ENCODE measurements at places on chromosomes 16 and 17. TPM values are rescaled to one million over a fixed set of nuclear protein-coding genes. Genes with fewer than 3 reads are reported as not detected.
A peak's percentile ranks its signal among the peaks of the same experiment; 100 is the strongest.

- no peak for DNase-seq
Observed at GRCh38 chr17:46056800-46057304, 57.8 kb downstream of the STH start.

DNA sequence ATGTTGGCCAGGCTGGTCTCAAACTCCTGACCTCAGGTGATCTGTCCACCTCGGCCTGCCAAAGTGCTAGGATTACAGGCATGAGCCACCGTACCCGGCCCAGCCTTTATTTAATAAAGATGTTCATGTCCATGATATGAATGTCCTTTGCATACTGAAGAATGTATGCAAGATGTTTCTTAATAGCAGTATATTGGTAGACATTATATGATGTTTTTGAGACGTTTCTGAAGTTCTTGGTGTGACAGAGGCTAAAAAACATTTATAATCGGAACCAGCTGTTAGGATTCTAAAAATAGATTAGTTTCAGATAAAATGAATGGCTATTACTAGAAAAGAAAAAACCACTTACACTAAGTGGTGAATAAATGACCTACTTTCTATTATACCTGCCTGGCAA lies 11.8 kb downstream of the PDZD9 start:
- DNase-seq = no peak

- DNase-seq = no peak
Observed at GRCh38 chr17:40331743-40332641, 23.0 kb downstream of the RARA start.

- no peak for DNase-seq
Observed at GRCh38 chr16:3988011-3988410, 107.5 kb upstream of the CREBBP start.

DNA sequence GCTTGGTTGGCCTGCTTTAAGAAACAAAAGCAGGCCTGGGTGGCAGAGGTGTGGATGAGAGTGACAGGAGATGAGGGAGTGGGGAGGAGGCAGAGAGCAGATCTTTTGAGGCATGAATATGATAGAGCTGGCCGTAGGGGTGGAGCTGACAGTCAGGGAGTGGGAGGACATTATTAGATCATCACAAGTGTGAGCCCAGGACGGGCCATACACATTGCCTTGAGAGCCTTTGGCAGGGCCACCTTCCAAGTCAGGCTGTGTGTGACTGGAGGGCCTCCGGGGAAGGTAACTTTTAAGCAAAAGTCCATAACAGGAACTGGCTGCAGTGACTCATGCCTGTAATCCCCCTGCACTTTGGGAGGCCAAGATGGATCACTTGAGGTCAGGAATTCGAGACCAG lies 26.3 kb downstream of the GINS3 start:
- DNase-seq = no peak

DNA sequence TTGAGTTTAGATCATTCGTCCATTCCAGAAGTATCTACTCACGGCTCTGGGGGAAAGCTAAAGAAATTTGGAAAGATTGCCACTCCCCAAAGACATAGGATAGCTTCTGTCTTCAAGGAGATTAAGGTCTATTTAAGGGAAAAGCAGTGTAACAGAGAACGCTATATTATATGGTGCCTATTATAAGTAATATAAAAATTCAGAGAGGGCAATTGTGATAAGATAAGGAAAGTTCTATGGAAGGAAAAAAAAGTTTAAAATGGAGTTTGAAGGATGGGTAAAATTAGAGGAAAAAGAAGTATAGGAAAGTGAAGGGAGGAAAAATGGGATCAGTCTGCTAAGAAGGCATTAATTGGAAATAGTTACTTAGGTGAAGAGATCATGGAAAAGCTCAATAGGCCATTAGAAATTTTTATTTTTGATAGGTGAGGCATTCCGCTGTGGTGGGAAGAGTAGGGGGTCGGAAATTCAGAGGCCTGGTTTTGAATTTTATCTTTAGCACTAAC lies 690 bp upstream of the CDC27 start:
- DNase-seq = no peak

DNA sequence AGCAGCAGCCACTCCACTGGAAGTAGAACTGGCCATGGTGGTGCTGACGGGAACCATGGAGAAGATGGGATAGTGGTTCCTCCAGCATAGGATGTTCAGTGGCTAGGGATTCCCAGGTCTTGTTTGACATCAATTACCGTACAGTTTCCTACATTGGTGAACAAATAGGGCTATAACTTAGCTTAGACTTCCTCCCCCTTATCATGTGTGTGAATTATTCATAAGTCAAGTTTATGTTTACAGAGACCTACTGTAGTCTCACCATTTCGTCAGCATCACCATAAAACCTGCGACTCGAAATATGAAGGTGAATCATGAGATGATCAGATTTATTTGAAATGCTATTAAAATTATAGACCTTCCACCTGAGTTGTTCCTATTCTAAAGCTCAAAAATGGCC lies 1.2 kb downstream of the KRTAP2-3 start:
- no peak for DNase-seq

GRCh38 chr17:79034931-79035485 lies 11.0 kb downstream of the C1QTNF1 start:
- no peak for DNase-seq

DNA sequence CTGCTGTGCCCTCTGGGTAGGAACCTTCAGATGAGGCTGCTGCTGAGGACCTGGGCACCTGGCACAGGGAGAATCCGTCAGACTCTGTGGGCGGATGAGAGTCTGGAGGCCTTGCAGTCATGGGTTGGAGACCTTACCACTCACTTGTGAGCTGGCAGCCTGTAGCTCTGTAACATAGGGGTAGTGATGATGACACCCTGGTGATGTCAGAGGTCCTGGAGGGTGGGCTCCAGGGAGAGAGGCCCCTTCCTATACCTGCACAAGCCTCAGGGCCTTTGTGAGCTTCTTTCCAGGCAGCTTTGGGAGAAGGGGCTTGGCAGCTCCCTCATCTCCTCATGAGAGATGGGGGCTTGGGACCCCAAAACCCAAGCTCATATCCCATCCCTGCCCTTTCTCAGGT lies 1.6 kb downstream of the MIEF2 start:
- no peak for DNase-seq

- DNase-seq = no peak
Observed at GRCh38 chr16:61892531-61892930, 143.7 kb downstream of the CDH8 start.

DNA sequence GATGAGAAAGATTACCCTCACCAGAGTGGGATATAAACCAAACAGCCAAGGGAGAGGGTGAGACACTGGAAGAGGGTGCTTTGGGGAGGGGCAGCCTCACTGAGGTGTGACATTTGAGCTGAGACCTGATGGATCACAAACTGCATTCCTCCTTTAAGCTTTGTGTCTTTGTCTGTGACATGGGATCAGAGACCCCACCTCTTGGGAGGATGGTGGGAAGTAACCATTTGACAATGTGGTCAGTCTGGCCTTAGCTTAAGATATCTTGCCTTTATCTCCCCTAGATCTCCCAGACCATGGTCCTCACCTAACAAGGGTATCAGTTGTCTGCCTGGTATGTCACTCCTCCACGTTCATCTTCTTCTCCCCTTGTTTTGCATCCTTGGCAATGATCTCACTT lies 163.4 kb downstream of the SHISA9 start:
- DNase-seq = peak; percentile 9

DNA sequence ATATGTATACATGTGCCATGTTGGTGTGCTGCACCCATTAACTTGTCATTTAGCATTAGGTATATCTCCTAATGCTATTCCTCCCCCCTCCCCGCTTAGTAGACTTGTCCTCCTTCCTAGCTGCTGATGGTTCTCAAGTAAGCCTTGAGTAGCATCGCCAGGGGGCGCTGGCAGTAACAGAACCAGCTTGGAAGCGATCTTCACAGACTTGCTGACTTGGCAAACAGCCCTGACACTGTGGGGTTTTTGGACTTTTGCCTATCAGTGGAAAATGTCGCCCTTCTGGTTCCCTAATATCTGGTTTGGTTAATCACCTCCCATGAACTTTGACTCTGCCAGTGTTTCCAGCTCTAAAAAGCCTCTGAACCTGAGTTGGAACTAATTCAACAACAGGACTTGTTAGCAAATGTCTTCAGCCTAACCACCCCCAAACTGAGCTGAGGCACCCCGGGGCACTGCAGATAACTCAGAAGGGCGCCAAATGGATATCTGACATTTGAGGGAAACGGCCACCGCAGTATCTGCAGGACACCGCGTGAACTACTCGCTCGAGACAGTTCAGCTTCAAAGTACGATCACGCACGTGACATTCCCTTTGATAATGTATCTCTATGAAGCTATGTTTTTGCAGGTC lies 15.4 kb upstream of the SPATA32 start:
- peak; percentile 89 for DNase-seq

GRCh38 chr17:8887301-8887700 lies 19.8 kb upstream of the PIK3R6 start:
- DNase-seq = no peak

DNA sequence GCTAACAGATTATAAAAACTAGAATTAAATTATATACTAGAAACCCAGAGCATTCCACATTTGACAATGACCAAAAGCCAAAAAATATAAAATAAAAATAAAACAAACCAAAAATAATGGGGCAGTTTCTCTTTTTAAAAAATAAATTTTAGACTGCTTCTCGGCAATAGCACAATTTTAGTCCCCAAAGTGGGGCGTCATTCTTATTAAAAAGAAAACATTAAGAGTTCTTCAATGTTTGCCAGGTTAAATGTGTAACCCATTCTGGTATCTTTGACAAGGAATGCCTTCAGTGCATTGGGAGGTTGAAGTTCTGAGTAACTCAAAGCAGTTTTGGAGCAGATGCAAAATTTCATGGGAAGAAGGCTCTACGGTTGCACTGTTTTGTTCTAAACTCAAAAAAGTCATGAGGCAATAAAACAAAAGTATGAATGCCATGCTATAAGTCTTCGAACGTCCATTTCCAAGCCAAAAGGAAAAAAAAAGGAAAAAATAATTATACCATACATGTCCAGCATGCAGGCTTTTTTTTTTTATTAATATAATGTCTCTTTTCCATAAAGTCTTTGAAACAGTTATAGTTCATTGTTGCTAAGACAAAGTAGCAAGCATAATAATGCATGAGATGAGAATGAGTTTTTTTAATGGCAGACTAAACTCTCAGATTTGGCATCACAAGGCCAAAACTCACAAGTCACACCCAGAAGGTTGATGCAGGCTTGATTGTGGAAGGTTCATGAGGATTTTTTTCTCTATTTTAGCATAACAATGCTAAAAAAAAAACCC lies 3.1 kb downstream of the MAF start:
- DNase-seq = no peak

- DNase-seq = no peak
Observed at GRCh38 chr17:19771971-19772630, 24.0 kb upstream of the ALDH3A1 start.

- DNase-seq = no peak
Observed at GRCh38 chr17:45018848-45019711, 32.4 kb downstream of the DCAKD start.

DNA sequence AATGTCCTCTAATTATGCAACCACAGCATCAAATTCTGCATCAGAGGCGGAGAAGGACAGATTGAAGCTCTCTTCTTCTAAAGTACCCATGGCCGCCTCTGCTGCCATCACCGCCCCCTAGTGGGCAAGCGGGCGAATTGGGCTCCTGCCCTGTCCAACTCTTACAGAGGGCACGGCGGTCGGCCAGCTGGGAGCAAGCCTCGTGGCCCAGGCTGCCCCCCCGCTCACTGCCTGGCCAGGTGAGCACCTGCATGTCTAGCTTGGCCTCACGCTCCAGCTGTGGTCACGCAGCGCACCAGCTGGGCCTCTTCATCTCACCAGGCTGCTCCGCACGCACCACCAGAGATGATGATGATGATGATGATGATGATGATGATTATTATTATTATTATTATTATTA lies 146.1 kb upstream of the TOM1L1 start:
- DNase-seq = no peak

DNA sequence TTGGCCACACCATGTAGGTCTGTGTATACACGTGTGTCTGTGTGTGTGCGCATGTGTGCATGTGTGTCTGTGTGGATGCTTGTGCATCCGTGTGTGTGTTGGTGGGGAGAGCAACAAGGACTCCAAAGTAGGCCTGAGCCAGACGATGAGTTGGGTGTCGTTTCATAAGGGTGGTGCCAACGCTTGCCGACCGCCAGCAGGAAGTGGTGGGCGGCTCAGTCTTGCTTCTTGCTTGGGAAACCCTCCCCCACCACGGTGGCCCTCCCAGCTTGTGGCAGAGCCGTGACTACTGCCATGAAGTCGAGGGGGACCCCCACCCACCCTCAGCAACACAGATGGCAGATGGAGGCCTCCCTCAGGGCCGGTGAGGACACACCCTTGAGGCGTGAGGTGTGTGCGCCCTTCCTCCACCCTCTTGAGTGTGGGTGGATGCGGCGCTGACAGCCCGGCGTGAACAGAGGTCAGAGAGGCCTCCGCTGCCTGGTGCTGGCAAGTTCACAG lies 17.5 kb downstream of the SBK1 start:
- no peak for DNase-seq

DNA sequence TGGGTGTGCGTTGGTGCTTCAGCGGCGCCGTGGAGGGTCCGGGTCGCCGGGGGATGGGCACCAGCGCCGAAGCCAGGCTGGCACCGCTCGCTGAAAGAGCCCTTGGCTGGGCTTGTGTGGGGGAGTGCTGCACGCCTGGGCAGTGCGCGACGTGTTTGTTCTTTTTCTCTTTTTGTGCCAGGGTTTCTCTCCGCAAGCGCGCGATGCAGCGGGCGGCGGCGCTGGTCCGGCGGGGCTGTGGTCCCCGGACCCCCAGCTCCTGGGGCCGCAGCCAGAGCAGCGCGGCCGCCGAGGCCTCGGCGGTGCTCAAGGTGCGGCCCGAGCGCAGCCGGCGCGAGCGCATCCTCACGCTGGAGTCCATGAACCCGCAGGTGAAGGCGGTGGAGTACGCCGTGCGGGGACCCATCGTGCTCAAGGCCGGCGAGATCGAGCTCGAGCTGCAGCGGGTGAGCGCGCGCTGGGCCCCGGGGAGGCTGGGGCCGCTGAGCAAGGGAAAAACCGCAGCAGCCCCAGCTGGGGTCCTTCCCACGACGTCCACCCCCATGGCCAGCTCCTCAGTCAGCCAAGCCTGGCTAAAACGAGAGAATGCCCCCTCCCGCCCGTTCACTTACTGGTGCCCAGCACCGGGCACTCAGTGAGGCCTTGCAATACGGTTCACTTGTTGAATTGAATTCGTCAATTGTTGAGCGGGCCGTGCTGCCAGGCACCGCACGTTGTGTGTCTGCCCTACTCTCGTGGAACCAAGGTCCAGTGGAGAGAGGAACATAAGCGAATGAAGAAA lies 541 bp downstream of the GPT2 start:
- DNase-seq = no peak

DNA sequence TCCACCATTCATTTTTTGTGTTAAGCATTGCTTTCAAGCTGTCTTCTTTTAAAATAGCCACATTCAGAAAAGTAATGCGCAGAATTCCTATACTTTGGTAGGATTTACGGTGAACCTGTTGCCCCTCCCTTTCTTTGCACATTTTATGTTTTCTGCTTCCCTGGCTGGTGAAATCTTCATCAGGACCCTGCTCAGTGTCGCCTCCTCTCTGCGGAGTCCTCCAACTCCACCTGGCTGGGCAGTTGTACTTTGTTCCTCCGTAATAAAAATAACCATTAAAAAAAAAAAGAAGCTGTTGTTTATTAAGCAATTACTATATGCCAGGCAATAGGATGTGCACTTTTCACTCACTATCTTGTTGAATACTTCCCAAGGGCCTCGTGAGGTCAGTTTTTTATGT lies 2.9 kb downstream of the UMOD start:
- no peak for DNase-seq

Gene TM4SF5
- total RNA-seq = not detected

Gene HDAC5
- total RNA-seq = 179 TPM

Gene FOXJ1
- total RNA-seq = 1.8 TPM

Gene TBC1D3E
- not detected for total RNA-seq
